ENCODE measurements at places on chromosomes 16 and 17.

DNA sequence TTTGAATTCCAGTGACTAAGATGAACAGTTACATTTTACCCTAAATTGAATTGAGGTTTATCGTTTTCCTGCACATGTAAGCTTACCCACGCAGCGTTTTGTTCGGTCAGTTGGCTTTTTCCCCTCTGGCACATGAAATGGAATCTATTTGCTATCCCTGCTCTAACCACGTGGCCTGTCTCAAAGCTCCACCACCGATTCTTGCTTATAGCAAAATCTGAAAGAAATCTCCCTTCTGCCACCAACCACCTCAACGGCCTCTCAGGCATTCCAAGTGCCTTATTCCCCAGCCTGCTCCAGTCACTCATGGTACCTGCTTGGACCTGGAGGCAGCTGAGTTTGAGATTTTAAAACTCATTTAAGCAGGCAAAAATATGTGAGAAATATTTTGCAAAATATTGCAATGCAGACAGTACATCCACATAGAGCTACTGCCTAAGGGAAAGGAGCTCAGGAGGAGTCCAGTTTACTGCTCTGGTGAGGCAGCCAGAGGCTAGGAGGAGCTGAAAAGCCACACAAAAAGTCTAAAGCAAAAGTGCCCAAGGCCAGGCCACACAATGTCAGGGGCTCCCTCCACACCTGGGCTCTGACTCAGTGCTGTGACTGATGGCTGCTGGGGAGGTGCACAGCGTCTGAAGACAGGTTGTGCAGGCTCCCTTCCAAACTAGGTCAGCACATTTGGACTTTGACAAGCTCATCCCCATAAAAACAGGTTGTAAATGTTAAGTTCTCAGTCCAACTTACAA is 26.4 kb downstream of the ARHGAP17 start:
- no peak for DNase-seq

DNA sequence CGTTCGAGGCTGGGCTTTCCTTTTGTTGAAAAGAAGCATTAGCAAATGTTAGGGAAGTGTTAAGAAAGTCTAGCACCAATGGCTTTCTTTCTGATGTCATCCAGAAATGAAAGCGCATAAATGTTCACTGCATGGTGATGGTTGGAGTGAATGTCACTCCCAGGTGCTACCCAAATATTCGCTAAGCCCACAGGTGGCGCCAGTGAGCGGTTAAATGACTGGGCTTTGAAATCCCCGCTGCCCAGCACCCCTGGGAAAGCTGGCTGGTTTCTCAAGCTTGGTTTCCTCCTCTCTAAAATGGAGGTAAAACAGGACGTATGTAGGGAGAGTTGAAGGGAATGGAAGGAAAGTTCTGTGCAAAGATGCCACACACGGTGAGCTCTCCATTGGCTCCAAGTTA is 104.4 kb downstream of the IRX5 start:
- DNase-seq: no peak

GRCh38 chr16:159136-159849 is 6.5 kb upstream of the HBM start:
- no peak for DNase-seq

DNA sequence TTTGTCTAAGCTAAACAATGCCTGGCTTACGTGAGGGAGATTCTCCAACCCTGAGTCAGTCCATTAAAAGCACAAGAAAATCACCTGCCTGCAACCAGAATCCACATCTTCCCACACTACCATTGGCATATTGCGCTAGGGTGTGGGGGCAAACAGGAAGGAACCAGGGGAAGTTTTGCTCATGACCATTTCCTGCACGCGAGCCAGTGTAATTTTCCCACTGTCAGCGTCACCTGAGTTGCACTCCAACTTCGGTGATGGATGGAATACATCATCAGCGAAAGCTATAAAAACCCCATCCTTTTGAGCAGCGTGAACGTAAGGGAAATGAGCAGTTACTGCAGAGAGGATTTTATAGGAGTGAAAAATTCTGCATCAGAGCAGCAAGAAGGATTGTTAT is 167.9 kb upstream of the NOL11 start:
- DNase-seq: no peak

- DNase-seq: no peak
These were observed 7.9 kb downstream of the MAPK8IP3 start for GRCh38 chr16:1713933-1714332.

- DNase-seq: no peak
These were observed 1.2 kb upstream of the FLYWCH1 start for GRCh38 chr16:2910441-2910969.

DNA sequence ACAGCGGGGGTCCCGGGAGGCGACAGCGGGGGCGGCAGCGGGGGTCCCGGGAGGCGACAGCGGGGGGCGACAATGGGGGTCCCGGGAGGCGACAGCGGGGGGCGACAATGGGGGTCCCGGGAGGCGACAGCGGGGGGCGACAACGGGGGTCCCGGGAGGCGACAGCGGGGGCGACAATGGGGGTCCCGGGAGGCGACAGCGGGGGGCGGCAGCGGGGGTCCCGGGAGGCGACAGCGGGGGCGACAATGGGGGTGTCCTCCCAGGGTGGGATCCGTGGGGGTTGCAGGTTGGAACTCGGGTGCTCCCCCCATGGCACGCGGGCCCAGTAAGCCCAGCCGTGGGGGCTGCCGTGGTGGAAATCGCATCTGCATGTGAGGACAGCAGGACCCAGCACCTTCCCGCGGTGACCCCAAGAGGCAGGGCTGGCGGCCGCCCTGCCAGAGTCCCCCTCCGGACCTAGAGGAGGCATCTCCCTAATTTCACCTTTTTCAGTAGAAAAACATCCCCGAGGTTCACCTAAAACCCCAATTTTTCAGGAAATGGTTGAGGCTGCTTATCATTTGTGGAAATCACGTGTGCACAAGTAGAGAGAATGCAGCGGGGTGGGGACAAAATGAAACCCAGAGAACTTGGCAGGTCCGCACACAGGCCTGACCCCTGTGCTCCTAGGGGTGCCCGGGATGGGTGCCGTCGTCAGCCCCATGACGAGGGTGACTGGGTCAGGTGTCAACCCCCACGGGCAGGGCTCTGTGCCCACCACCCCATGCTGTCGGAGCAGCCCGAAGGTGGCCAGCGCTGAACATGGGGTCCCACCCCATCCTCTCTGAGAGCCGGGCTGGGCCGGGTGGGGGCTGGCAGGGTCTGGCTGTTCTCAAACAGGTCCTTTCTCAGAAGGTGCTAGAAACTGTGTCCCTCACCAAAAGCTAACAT is 10.5 kb upstream of the METRNL start:
- DNase-seq: no peak

DNA sequence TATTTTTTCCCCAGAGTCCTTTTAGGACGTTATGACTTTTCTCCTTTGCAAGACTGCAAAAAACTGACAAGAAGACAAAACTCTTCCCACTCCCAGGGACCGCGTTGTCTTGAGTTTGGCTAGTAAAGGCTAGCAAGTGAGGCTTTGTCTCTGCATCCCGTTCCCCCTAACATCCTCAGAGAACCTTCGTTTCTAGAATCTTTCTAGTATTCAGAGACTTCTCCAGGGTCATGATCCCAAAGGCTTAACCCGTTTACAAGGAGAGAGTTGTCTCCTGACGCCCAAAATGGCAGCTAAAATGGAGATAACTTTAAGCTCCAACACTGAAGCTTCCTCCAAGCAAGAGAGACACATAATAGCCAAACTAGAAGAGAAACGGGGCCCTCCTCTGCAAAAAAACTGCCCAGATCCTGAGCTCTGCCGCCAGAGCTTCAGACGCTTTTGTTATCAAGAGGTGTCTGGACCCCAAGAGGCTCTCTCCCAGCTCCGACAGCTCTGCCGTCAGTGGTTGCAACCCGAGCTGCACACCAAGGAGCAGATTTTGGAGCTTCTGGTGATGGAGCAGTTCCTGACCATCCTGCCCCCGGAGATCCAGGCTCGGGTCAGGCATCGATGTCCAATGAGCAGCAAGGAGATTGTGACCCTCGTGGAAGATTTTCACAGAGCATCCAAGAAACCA is 843 bp downstream of the ZNF174 start:
- DNase-seq: no peak

- no peak for DNase-seq
These were observed 47.1 kb downstream of the VMP1 start for GRCh38 chr17:59754552-59754951.

- no peak for DNase-seq
These were observed 3.4 kb upstream of the TM4SF5 start for GRCh38 chr17:4768298-4768697.

GRCh38 chr17:81115749-81116464 is 49.4 kb upstream of the PVALEF start:
- no peak for DNase-seq

DNA sequence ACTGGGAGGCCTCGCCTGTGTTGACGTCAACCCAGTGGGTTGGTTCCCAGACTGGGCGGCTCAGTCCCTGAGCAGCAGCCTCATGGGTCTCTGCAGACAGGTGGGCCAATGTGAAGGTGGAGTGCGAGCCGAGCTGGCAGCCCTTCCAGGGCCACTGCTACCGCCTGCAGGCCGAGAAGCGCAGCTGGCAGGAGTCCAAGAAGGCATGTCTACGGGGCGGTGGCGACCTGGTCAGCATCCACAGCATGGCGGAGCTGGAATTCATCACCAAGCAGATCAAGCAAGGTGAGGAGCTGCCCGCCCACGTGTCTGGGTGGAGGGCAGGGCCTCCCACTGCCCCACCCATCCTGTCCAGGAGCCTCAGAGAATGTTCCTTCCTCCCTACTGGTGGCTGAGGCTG is 44.1 kb downstream of the MRC2 start:
- DNase-seq: no peak

GRCh38 chr17:14318109-14318917 is 17.4 kb downstream of the HS3ST3B1 start:
- no peak for DNase-seq

DNA sequence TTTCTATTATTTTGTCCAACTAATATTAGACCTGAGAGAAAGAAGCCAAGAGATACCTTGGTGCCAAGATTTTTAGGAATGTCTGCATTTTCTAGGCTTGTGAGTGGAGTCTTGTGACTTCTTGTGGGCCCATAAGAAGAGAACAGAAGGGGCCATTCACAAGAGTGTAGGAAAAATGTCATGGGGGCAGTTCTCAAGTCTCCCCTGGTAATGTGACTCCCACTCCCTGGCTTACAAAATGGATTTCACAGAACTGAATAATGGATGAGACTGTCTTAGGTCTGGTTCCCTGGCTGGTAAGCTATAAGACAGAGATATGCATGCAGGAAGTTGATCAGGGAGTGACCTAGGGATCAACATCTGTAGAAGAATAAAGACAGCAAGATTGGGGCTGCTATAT is 181.3 kb downstream of the CBLN1 start:
- no peak for DNase-seq

- DNase-seq: no peak
These were observed 81.5 kb upstream of the TRAP1 start for GRCh38 chr16:3798838-3799237.
